ENCODE measurements at places on chromosomes 3 and 15.
A peak's percentile ranks its signal among the peaks of the same experiment; 100 is the strongest.

- no peak for DNase-seq
Observed at GRCh38 chr3:10454907-10455544, 50.4 kb downstream of the ATP2B2 start.

DNA sequence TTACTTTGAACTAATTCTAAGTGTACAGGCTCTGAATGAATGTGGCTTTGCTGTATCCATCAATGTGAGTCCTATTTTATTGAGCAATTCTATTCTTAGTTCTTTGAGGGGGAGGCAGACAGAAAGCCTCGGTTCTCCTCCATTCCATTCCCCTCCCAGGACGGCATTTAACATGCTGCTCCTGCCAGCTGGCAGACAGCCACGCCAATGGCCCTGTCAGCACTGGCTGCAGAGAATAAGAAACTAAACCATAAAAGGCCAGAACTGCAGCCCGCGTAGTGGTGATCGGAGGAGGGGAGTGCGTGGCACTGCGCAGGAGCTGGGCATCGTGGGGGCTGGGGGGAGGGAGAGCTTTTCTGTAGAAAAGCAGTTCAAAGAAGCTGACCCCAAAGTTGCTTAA is 76.0 kb upstream of the HACD2 start:
- DNase-seq, result no peak

DNA sequence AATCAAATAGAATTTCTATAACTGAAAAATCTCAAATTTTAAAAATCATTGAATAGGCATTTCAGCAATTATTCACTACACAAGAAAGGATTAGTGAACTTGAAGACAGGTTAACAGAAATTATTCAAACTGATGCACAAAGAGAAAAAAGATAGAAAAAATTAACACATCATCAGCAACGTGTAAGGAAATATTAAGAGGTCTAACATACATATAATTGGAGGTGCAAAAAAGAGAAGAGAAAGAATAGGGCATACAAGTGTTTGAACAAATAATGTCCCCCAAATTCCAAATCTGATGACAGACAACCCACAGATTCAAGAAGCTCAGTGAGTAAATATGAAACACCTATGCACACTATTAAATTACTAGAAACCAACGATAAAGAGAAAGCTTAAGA is 57.1 kb downstream of the FBXL2 start:
- DNase-seq, result no peak

DNA sequence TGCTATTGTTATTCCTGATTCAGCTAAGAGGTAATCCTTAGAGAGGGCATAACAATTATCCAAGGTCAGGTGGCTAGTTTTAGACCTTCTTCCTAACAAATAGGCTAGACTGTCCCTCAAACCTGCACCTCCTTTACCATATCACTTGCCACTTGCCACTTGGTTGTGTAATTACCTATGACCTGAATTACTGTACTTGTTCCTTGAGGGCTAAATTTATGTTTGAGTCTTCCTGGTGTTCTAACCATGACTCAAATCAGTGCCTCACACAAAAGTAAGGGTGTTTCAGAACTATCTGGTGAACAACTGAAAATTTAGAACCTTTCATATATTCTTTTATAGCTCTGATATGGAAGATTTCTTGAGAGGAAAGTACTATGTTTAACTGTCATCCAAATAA is 365.8 kb upstream of the SEMA6D start:
- DNase-seq, result no peak

DNA sequence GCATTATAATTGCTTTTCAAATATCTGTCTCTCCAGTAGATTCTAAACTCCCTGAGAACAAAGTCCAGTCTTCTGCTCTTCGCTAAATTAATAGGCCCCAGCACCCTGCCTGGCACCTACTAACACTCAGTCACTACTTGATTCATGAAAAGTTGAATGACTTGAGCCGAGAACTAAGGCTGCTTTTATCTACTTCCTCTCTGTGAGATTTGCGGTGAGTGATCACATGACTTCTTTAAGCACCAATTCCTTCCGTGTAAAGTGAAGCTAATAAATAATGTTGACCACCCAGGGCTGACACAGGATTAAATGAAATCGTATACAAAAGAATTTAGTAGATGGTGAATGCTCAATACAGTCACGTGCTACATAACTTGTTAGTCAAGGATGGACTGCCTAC is 44.6 kb upstream of the PGPEP1L start:
- DNase-seq, result no peak

GRCh38 chr3:38119821-38120692 is 16.9 kb downstream of the ACAA1 start:
- DNase-seq, result no peak

DNA sequence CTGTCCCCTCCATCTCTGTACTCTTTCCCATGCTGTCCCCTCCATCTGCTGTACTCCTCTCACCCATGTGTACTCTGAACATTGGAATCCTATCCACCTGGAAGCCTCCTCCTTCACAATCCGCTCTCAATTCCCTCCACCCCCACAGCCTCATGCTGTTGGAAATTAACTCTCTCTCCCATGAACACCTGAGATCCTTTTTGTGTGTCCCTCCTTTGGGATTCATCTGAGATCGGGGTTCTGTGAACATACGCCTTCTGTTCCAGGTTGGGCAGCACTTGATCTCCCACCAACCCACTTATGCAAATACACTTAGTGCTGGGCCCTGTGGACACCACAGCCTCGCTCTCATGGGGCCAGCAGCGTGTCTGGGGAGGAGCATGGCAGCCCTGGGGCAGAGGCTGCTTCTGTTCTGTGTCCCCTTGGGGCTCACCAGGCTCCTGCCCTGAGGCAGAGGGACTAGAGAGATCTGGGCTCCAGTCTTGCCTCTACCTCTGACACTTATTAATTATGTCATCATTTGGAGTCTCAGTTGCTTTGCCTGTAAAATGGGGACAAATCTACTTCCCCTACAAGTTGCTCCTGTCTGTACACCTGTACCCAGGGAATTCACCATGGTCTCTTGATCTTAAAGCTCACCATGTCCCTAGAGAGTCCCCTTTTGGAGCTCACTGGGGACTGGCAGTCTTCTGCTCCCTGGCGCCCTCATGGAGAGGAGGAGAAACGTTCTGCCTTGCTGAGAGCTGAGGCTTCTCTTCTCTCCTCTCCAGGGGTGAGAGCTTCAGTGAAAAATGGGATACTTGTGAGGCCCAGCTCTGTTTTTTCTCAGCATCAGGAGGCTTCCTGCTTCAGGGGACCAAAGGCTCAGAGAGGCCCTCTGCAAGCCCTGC is 42.7 kb downstream of the ITGA11 start:
- DNase-seq, result no peak

GRCh38 chr15:40769274-40770146 is at the start of gene C15orf62:
Gene C15orf62, plus strand, starts transcription at chr15:40769980. Its CDS starts 516 bp downstream, at chr15:40770496.
- DNase-seq, result peak; percentile 53

DNA sequence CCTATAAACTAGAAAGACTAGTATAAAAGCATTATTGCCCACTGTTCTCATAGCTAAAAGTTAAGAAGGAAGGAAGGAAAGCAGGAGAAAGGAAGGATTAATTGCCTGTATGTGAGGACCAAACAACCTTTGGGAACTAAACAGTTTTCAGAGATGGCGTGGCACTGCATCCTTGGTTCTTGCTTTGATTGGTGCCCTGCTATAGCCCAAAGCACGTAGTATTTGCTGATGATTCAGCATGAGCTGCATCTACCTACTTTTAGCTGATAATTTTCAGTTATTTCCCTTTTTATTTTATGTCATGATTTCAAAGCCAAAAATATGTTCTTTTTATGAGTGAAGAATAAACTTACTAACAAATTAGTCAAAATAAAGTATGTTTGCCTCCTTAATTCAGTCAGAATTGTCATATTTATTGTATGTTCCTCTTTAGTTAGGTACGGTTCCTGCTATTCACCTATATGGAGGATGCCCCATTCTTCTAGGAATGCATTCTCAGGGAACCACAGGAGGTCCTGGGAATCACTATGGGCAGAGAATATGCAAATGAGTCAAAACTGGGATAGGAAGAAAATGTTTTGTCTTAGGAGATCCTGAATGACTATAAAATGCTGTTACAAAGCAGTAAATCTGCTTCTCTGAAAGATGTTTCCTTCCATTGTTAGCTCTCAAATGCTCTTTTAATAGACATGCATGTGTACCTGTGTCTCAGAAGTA is 65.4 kb upstream of the THSD4 start:
- DNase-seq, result no peak

DNA sequence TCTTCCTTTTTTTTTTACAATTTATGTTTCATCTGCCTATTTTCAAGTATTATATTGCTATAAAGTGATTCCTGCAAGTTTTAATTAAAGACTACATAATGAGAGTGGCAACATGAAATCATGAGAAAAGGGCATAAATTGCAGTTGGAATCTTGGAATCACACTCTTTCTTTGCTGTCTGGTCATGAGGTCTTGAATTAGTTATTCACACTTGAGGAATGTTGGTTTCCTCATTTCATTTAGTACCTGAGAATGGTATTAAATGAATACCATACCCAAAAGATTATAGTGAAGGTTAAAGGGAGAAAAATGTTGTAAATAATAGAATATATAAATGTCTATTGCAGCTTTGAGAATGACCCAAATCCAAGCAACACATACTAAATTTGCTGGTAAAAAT is 25.8 kb upstream of the CNTN3 start:
- DNase-seq, result no peak

DNA sequence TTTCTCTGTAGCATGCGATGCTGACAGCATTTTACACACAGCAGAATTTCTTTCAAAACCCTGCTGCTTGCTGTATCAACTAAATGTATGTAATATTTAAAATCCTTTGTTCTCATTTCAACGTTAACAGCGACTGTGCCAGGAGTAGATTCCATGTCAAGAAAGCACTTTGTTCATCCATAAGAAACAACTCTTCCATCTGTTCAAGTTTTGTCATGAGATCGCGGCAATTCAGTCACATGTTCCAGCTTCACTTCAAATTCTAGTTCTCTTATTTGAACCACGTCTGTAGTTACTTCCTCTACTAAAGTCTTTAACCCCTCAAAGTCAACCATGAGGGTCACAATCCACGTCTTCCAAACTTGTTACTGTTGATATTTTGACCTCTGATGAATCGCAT is 50.6 kb downstream of the SMARCC1 start:
- no peak for DNase-seq

GRCh38 chr15:25422021-25422420 is 16.8 kb downstream of the UBE3A start:
- DNase-seq, result no peak

GRCh38 chr15:83991163-83991562 is 244.4 kb upstream of the GOLGA6L4 start:
- no peak for DNase-seq

DNA sequence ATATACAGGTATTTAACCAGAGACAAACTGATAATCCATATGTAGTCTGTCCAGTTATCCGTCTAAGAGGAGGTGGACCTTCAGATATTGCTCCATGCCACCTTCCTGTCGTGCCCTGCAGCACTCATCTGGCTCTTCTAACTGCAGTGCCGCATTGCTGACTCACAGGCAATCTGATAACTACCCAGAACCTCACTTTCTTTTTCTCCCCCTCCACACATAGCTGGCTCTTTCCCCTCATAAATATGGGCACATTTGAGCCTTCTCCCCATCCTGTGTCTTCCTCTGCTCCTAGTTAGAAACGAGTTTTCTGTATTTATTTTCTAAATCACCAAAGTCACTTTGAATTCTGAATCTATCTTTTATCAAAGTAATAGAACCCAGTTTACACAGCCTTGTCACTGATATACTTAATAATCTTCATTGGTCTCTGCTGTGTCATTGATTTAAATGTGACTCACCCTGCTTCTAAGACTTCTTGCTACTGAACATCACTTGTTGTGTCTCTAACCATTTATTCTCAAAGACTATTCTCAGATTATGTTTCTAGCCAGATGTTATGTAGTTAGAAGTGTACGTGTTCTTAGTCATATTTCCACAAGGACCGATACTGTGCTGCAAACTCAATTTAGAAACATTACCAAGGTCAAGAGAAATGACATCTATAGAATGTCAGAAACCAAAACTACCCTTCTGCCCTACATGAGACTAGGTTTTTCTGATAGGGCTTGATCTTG is 17.4 kb upstream of the KCNMB2 start:
- no peak for DNase-seq

GRCh38 chr15:64166102-64166890 is 3.5 kb upstream of the PPIB start:
- no peak for DNase-seq

DNA sequence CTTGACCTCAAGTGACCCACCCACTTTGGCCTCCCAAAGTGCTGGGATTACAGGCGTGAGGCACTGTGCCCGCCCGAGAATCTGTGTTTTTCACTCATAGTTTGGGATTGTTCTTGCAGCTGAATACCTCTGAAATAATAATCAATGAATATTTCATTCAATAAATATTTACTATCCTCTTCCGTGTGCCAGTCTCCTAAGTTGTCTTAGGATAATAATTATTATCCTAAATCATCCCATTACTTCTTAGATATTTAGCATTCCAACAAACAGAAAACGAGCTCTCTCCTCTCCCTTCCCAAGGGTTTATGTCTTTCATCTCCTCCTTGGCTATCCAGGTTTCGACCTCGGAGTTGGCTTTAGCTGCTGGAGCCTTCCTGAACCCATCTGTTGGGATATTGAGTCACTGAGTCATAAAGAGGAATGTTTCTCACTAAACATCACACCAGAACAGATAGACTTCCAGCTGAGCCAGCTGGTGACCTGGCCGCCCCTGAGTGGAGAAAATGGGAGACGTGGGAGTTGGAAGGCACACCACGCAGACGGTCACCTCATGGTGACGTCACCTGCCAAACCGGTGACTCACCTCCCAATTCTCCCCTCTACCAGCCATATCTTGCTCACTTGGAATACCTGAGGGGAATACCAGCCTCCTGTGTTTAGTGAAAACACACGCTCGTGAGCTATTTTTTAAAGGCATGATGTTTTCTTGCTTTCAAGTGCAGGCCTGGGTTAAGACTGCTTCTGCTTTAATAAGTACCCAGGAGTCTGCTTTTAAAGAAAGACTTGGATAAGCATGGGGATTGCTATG is 43.9 kb downstream of the BHLHE40 start:
- no peak for DNase-seq

DNA sequence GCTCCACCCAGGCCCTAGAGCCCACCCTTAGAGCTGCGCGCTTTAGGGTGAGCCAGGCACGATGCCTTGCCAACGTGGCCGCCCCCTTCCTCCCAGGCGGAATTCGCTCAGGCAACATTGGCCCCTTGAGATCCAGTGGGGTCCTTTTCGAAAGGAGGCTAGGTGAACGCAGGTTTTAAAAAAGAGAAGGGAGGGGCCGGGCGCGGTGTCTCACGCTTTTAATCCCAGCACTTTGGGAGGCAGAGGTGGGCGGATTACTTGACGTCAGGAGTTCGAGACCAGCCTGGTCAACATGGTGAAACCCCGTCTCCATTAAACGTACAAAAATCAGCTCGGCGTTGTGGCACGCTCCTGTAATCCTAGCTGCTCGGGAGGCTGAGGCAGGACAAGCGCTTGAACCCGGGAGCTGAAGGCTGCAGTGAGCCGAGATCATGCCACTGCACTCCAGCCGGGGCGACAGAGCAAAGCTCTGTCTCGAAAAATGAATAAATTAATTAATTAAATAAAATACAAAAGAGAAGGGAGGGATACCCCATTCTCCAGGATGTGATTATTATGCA is 984 bp upstream of the RPP25 start:
- no peak for DNase-seq

DNA sequence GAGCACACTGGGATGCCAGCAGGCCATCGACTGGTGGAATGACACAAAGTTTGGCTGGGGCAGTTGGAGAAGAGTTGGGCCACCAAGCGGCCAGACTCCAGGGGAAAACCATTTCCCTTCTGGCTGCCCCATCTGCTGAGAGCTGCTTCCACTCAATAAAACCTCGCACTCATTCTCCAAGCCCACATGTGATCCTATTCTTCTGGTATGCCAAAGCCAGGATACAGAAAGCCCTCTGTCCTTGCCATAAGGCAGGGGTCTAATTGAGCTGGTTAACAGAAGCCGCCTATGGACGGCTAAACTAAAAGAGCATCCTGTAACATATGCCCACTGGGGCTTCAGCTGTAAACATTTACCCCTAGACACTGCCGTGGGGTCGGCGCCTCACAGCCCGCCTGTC is 55.1 kb downstream of the NKIRAS1 start:
- no peak for DNase-seq
